Brain microvascular endothelial cell (primary cell): ENCODE measurements at places on chromosomes 3 and 15.

DNA sequence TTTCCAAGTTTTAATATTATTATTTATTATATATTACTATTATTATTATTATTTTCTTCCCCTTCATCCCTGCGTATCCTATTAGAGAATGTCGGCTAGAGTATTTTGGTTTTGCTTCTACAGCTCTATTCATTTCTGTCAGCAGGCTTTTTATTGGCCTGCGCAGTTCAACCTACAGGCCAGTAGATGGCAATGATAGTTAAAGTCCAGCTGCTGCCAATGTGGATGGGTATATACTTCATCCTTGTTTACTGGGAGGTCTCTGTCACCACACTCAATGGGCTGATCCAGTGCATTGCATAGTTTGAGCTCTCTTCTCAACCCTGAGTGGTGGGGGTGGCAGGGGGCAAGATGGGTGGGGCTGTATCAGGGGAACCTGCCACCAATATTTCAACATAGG is 799.8 kb downstream of the NSUN3 start:
- peak; percentile 26 for DNase-seq

GRCh38 chr15:78567531-78567930 is 2.2 kb downstream of the CHRNA5 start:
- no peak for DNase-seq

DNA sequence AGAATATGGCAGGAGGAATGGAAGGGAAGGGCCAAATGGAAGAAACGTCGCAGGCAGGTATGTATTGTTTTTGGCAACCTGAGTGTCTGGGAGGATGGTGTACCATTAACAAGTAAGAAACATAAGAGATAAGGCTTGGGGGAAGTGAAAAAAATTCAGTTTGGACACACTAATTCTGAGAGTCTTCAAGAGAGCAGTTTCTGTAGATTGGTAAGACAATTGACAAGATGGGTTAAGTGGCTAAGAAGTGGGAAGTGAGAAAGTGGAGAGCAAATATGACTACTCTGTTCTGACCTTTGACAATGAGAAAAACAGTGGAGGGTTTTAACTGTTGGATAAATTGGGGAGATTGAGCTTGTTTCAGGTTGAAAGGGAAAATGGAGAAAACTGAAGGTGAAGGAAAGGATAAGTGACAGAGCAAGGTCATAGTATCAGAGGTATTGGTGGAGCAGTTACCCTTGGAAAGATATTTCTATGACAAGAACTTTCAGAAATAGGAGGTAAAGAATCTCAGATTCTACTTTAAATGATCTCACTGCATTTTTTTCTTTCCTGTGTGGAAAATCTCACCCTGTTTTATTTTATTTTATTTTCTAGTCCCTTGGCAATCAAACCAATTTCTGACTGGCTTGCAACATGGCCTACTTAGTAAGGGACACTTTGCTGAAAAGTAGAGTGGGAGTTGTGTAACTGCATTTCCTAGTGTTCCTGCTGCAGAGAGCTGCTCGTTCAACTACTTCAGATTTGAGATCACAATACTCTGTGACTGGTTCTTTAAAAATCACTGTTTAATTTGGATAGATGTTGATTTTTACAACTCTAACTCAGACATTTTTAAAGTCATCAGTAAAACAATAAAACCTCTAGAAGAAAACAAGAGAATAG is 23.1 kb upstream of the GABPB1 start:
- no peak for DNase-seq

DNA sequence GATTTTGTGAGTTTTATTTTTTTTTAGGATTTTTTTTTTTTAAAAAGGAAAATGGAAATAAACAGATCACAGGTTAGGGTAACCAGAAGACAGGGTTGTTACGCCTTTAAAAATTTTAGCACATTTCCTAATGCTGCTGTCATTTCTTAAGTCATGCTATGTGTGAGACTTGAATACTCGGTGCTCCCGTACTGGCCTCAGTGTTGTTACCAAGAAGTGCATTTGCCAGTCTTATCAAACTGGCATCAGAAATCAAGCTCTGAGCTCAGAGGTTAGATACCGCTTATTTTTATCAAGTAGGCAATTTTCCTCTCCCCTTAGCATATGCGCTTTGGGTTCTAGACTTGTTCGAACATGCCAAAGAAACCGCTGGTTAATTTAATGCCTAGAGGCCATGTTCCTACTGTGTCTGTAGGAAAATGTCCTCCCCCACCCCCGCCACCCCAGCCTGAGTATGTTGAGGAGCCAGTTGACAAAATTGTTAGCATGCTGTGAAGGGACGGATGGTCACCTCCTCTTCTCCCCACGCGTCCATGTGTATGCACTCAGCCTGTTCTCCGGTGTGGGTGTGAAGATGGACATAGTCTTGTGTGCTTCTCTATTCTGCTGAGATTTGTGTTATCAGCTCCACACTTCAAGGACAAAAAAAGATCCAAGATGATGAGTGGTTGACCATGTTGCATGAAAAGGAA is 88.9 kb downstream of the ITPR1 start:
- no peak for DNase-seq

DNA sequence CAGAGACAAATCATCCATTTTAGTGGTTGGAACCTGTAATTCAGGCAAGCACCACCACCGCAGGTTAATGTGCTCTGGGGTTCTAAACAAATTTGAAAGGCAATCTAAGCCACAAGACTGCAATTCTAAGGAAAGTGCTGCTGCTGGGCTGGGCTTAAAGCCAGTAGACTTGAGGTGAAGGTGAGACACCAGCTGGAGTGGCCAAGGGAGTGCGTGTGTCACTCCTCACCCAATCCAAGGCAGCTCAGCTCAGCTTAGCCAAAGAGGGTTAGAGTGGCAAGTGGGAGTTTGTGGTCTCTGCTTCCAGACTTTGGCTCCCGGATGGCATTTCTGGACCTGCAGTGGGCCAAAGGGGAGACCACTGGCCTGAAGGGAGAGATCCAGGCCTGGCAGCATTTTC is 1655.6 kb downstream of the SI start:
- no peak for DNase-seq

DNA sequence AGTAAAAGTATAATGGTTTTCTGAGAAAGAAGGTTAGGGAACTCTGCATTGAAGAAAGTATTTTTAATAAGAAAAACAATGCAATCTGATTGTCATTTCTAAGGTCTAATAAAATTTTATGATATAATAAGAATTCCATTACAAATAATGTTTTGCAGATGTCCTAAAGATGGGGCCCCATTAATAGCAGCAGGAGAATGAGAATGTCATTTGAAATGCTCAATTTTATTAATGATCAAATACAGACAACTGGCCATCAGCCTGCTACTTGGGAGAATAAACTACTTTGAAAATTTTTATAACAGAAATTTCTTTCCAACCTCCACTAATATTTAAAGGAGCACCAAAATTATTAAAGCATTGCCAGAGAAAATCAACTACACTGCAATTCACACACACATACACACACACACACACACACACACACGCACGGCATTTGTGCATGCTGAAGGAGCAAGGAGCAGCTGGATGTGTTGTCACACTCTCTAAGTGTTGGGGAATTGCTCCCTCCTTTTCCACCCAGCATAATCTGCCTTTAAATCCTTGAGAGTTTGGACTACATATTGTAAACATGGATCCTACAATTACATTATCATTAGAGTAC is 109.5 kb downstream of the THRB start:
- no peak for DNase-seq

- no peak for DNase-seq
Measured at GRCh38 chr15:59722476-59722875, 33.4 kb upstream of the BNIP2 start.
